D721Med (cell line): ENCODE measurements at places on chromosomes 12 and 14.

- DNase-seq, result no peak
Observed at GRCh38 chr12:83818881-83819280, 1093.7 kb downstream of the SLC6A15 start.

- no peak for DNase-seq
Observed at GRCh38 chr12:119864591-119864990, 12.5 kb downstream of the CIT start.

DNA sequence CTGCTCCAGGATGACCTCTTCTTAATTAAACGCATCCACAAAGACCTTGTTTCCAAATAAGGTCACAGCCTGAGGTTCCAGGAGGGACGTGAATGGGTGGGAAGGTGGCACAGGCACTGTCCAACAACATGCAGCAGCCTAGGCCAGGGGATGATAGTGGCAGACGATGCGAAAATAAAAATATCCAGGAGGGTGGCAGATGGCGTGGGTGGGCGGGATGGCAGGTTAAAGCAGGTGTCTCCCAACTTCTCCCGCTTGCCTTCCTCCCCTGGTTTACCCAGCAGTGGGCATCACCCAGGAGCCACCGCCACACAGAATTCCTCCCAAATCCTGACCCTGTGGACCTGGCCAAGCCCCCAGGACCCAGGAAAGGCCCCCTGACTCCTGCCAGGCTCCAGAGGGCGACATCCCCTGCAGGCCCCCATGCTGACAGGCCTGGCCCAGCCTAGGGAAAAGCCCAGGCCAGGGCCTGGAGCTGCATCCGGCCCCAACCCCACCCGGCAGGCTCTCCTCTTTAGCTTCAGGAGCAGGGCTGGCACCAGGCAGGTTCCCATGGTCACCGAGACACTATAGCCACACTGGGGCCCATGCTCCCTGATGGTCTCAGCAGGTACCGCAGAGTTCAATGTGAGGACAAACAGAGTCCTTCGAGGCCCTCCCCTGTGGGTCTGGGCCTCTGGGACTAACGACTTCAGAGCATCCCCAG is 9.7 kb downstream of the NCOR2 start:
- DNase-seq, result no peak

GRCh38 chr12:14802247-14802646 is 1.0 kb downstream of the WBP11 start:
- no peak for DNase-seq

GRCh38 chr14:94633121-94633520 is 20.9 kb downstream of the SERPINA3 start:
- DNase-seq, result no peak

- no peak for DNase-seq
Observed at GRCh38 chr14:53493320-53493719, 340.2 kb upstream of the DDHD1 start.

DNA sequence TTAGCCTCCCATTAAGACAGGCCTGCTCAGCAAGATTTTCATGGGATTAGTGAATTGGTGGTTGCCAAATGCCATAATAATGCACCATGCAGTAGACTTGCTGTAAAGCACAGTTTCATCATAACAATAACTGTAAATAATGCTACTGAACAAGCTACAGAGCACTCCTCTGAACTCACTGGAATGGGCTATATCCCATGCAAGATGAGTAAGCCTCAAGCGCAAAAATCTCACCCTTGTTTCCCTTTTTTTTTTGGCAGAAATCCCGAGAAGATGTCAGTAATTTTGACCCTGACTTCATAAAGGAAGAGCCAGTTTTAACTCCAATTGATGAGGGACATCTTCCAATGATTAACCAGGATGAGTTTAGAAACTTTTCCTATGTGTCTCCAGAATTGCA is 145.9 kb upstream of the HIF1A start:
- DNase-seq, result no peak

DNA sequence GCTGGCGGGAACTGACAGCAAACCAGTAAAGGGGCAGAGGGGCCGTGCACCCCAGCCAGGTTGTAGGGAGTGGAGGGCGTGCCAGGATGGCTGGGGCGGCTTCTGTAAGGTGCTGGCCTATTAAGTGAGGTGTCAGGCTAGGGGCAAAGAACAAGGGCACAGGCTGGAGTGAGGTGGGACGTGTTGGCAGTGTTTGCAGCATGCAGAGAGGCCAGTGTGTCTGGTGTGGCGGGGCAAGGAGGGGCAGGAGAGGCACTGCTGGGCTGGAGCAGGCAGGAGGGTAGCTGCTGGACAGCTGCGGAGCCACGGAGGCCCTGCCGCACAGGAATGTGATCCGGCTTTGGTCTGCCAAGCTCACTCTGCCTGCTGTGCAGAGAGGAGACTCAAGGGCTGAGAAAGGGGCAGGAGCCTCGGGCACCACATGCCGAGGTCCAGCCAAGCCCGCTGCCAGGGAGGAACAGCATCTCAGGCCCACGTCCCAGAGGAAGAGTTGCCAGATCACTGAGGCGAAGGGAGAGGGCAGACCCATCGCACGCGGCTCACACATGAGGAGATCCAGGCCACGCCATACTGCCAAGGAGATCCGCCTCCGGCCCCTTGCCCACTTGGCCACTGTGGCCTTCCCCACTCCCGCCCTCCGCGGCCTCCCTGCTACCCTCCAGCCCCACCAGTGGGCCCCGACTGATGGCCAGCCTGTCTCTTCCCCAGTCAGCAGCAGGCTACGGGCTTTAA is 46.8 kb downstream of the AMN start:
- no peak for DNase-seq

- no peak for DNase-seq
Observed at GRCh38 chr12:113918306-113918705, 47.8 kb downstream of the RBM19 start.

DNA sequence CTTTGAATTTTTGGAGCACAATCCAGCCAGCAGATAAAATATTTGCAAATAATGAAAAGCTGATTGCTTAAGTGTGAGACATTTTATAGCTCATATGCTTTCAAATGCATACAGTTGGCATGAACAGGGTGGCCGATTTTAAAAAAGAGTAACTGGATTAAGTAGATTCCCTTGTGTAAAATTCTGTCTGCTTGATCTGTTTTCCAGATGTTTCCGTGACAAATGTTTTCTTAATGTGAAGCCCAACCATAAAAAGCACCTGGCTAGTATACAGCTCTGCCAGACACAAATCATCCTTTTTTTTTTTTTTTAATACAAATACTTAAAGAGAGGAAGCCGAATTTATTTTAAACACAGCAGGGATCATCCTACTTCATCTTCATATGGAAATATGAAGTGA is 440.7 kb downstream of the CCER1 start:
- DNase-seq, result no peak

- DNase-seq, result no peak
Observed at GRCh38 chr14:105436891-105437722, 17.5 kb downstream of the MTA1 start.

DNA sequence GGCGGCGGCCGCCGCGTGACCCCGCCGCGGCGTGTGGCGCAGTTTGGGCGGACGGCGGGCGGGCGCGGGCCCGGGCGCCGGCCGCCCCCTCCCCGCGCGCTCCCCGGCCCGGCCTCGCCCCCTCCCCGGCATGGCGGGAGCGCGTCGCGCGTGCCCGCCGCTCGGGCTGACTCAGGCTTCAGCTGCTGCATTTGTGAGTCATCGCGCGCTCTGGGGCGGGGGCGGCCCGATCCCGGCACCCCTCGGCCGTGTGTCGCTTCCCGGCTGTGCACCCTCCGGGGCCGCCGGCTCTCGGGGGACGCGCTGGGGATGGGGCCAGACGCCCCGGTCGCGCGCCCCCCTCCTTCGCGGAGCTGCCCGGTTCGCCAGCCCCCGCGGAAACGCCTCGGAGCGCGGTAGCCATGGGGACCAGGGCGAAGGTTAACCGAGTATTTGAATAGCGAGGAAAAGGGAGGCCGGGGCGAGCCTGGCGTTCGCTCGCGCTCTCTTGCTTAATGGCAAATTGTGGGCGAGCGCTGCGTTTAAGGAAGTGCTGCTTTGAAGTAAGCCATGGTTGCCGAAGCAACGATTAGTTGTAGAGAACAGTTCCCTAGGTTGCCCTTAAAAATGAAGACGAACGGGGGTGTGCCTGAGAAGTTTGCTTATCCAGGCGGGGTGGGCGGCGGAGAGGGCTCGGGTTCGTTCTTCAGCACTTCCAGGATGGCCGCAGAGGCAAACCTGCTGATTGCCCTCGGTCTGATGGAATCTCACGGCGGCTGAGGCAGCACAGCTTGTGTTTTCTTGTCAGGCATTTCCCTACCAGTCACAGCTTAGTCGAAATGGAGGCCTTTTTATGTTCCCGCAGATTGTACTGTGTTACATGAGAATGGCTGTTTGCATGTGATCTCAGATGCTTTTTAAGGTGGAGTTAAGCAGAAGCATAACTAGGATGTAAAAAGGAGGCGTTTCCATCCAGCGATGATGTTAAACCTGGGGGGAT is 896 bp downstream of the EIF5 start:
- no peak for DNase-seq

DNA sequence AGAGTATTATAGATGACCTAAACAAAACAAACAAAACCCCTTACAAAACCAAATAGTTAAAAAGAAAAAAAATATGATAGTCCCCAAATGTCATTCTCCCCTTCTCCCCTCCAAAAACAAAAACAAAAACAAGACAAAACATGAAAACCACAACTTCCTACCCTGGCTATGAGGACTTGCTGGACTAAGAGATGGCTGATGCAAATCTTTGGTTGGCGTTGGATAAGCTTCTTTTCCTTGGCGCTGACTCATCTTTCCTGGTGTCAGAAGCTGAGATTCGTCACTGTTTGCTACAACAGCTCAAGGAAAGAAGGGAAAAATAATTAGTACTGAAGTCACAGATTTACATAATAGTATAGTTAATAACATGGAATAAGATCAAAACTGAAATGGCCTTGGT is 102.5 kb upstream of the BBS10 start:
- no peak for DNase-seq

DNA sequence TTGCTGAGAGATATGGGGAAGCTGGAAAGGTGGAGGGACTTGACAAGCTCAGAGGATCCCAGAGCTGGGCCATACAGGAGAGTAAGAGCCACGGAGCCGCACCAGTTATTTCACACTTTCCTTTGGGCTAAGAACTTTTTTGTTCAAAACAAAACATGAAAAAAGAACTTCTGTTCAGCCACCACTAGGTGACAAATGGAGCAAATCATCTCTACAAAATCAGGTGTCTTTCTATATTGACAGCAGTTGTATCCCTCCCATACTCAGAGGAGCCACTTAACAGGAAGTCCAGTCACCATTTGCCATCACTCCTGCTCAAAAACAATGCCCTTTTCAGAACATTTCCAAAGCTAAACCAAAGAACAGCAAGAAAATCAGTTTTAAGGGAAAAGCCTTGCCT is 70.3 kb upstream of the DBX2 start:
- DNase-seq, result no peak

- no peak for DNase-seq
Observed at GRCh38 chr12:112970391-112970790, 7.9 kb upstream of the OAS2 start.

DNA sequence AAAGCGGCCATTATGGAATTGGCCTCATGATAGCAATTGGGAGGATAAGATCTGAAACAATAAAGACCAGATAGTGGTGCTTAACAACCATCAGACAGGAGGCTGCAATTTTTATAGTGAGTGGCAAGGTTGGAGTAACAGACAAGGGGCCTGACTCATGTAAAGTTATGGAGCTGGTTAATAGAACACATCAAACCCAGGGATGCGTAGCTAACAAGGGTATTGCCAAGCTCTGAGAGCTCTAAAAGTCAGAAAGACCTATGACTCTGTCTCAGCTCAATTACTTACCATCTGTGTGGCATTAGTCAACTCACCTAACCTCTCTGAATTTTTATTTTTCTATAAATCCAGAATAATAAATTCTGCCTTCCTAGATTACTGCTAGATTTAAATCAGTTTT is 1731.5 kb upstream of the FLRT2 start:
- DNase-seq, result no peak

GRCh38 chr14:81834308-81834707 is 300.7 kb upstream of the SEL1L start:
- DNase-seq, result no peak

DNA sequence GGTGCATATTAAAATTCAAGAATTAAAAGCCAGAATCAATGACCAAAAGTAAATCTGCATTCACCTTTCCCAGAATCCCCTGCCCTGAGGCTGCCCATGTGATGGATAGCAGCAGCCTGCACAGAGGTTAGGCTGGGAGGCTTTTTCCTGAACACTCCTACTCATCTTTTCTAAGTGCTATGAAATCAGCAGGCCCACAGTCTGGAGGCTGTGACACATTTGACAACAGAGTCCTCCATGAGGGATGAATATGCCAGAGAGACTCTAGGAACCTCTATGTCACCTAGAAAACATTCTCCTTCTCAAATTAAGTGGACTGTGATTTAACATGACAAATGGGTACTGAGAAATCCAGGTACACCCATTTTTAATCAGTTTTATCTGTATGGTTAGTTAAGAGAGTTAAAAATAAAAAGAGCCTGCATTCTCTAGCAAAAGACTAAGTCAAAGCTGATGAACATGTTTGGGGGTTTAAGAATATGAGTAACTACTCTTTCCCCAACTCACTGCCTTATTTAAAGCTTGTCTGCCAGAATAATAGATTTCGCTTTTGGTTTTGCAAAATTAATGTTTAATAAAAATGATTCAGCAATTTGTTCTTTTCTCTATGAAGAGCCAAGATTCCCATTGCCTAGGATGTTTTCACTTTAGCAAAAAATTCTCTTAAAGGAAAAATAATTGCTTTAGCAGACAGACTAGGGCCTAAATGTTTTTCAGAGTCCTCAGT is 115.0 kb downstream of the RTN1 start:
- no peak for DNase-seq

DNA sequence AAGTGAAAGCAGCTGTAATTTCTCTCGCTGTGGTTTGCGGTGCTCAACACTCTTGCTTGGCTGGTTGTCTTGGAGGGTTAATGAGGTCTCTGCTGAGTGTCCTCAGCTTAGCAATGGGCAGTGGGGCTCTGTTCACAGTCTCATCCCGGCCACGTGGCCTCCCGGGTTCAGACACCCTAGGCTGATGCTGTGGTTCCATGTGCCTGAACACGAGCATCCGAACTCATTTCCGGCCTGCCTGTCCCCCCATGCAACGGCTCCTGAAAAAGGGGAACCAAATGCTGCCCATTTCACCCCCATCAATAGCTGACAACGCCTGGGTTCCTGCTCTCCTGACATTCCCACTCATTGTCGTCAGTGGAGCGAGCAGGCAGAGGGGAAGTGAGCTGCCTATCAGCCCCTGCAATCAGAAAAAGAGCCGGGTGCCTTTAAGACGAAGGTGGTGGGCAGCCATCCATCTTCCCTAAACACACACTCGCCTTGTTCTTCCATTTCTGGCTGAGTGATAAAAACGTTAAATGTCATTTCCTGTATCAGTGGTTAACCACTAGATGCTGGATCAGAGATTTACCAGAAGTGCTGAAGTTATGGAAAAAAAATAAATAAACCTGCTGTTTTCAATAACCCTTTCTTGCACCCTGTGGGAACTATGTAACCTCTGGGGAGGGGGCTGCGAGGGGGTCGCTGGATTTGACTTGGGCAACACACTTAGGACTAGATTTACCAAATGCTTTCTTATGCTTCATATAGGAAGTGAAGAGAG is 60.3 kb upstream of the BCL2L14 start:
- no peak for DNase-seq

DNA sequence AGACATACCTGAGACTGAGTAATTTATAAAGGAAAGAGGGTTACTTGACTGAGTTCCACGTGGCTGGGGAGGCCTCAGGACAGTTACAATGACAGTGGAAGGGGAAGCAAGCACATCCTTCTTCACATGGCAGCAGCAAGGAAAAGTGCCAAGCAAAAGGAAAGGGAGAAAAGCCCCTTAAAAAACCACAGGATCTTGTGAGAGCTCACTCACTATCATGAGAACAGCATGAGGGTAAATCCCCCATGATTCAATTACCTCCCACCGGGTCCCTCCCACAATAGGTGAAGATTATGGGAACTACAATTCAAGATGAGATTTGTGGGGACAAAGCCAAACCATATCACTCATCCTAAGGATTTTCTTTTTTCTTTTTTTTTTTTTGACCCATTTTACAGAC is 177.8 kb upstream of the EEA1 start:
- DNase-seq, result no peak
